ENCODE measurements at places on chromosomes 16 and 17.

DNA sequence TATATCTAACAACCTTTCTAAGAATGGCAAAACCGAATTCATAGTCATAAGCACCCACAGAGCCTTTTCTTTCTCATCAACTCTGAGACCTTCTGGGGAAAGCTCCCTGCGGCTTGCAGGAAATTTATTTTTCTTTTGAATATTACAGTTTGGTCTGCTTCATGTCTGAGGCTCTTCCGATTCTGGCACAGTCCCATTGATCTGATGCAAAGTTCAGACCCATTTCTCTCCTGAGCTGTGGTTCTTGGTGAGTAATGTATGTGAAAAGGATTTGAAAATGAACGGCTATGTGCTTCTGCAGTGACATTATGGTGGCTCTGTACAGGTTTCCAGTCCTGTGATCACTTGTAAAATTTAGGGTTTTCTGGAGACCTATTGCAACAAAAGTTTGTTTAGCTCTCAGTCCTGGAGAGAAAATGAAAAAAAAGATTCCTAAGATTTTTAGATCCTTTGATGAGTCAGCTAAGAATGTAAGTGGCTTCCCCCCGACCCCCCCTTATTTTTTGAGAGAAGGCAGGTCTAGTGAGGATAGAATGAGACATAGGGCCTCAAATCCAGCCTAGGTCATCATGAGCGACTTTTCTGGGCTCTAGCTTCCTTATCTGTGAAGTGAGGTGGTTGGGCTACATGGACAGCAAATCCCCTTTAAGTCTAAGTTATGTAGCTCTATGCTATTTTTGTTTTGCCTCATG lies 4.6 kb downstream of the GAN start:
- no peak for DNase-seq

DNA sequence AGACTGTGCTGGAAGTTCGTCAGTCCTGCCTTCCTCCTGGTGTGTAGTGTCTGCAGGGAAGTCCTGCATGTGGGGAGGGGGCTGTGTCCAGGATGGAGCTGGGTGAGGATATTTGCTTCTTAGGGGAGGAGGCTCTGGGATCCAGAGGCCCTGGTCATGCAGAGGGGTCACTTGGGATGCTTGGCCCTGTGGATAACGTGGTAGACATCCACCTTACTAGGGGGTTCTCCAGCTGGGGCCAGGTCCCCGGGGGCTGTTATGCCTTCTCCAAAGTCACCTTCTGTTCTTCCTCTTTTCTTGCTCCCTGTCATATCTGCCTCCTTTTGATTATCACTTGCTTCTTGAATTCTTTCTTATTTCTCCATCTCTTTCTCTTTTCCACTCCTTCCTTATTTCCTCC lies 43.8 kb downstream of the SLC6A2 start:
- no peak for DNase-seq

DNA sequence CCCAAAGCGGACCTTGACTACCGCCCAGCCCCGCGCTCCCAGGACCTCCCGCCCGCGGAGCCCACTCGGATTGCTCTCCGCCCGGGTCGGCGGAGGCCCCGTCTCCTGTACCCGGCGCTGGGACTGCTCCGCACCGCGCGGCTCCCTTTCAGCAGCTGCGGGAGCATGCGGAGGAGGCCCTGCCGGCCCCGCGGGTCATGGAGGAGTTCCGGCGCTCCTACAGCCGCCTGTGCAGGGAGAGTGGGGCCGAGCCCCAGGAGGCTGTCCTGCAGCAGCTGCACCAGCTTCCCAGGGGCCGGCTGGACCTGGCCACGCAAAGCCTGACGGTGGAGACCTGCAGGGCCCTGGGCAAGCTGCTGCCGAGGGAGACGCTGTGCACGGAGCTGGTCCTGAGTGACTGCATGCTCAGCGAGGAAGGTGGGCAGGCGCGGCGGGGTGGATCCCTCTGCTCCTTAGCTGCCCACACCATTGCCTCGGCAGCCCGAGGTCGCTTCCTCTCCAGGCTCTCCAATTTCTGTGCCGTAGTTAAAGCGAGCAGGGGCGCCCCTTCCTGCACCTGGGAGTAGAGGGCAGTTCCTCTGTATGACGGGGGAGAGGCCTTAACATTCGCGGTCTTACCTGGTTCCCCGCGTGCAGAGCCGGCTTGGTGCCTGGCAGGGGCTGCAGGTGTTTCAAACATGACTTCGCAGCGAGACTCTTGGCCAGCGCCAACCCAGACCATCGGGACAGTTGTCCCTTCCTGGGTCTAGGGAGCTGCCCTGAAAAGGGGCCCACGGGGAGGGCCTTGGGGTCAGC lies 539 bp downstream of the LRRC45 start:
- peak; percentile 47 for DNase-seq

DNA sequence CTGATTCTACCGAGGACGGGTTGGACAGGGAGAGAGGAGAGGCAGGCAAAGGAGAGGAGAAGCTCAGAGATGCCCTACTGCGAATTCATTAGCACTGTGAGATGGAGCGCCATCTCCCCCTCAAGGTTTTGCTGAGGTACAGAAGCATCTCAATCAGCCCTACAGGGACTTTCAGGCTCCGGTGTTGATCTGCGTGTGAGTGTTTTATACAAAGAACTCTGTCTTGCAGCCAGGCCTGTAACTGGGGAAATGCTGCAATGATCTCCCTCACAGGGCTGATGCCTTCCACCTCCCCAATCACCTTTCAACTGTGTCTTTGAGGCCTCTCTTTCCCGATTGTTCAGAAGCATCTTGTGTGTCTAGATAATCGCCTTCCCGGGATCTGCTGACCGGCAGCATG lies 74.8 kb downstream of the IRX6 start:
- no peak for DNase-seq

GRCh38 chr17:12744298-12744697 lies 45.0 kb upstream of the ARHGAP44 start:
- no peak for DNase-seq

DNA sequence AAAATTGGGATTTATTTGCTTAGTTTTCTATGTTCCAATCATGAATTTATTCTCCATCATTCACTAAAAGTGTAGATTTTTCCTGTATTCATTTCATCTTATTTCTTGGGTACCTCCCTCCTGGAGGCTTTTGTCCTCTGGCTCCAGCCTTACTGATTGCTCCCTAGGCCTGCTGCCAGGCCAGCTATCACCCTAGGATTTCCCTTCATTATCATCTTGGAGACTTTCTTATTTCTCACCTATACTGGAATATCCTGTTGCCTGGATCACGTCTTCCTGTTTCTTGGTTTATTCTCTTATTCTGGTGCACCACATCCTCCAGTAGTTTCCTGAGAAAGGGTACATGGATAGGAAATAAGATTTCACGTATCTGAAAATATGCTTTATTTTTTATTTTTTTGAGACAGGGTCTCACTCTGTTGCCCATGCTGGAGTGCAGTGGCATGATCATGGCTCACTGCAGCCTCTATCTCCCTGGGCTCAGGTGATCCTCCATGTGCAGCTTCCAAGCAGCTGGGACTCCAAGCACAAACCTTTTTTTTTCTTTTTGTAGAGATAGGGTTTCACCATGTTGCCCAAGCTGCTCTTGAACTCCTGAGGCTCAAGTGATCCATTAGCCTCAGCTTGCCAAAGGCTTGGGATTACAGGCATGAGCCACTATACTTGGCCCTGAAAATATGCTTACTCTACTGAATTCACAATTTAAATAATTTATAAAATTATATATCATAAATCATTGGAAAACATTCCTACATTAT lies 13.3 kb upstream of the KPNB1 start:
- DNase-seq = no peak

DNA sequence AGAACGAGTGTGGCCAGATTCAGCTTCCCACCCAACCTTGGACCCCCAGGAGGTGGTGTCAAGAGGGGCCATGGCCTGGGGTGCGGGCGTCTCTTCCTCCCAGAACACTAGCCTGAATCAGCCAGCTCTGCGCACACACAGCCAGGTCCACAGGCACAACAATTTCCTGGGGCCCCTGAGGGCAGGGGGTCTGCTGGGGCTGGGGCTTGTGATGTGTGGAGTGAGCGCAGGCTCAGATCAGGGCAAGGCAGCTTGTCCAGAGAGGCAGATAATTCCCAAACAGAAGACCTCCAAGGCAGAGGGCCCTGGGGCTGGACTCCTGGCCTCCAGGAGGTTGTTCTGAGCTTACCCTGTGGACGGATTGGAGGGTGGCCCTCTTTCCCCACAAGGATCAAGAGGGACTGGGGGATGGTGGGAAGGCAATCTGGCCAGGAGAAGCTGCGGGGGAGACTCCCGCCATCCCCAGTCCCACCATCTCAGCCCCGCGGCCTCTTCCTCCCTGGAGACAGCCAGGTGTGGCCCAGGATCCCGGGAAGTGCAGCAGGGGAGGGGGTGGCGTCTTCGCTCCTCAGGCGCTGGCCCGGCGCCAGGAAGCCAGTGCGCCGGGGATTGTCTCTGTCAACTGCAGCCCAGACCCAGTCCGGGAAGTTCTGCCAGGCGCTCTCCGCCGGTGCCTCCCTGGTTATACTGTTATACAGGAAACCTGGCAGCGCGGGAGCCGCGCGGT lies 52.0 kb upstream of the AMZ2 start:
- peak; percentile 35 for DNase-seq

GRCh38 chr17:31875081-31875480 lies 16.0 kb upstream of the COPRS start:
- DNase-seq = no peak

GRCh38 chr16:51455398-51455797 lies 304.3 kb upstream of the SALL1 start:
- no peak for DNase-seq

- no peak for DNase-seq
Observed at GRCh38 chr17:70081885-70082284, 6.9 kb downstream of the KCNJ16 start.

DNA sequence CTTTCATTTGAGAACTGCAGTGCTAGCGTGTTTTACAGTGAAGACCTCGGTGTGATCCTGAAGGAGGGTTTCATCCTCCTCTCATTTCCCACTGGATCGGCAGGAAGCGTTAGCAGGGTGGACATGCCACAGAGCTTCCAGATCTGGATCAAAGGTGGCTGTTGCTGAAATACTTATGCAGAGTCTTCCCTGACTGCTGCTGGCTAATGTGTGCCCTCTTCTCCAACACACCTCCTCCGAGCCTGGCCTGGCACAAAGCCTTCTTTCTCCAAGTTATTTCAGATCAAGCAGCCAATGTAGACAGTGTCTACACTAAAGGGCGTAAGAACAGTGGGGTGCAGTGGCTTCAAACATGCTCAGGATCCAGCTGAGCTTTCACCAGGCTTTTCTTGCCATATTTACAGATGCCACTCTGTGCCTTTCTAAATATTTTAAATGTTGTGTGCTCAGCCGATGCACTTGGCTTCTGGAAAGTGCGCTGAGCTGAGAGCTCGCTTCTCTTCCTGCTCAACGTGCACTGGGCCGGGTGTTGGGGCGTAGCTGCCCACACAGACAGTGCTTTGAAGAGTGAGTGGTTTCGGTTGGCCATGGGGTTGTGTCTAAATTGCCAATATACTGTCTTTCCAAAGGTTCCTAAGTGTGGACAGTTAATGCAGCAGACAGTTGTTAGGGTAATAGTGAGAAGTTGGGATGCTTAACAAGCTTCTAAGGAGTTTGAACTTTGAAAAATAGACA lies 2.1 kb downstream of the ZNF750 start:
- DNase-seq = no peak

GRCh38 chr16:19113577-19114358 lies at the start of gene ITPRIPL2:
ITPRIPL2 (plus strand) TSS chr16:19113964; CDS start chr16:19114462, 498 bp downstream.
- DNase-seq = peak; percentile 73

DNA sequence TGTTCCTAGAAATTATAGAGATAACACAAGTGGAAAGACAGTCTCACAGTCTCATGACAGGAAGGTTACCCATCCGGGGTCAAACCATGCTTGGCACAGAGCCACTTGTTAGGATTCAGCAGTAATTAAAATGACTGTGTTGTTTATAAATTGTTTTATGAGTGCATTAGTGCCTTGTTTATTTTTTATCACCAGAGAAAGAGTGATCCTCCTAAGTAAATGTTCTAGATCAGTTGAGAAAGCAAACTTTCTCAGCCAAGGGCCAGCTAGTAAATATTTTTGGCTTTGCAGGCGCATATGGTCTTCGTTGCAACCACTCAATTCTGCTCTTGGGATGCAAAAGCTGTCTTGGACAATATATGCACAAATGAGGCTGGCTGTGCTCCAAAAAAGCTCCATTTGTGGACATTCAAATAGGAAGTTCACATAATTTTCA lies 253.9 kb upstream of the CACNG5 start:
- no peak for DNase-seq

DNA sequence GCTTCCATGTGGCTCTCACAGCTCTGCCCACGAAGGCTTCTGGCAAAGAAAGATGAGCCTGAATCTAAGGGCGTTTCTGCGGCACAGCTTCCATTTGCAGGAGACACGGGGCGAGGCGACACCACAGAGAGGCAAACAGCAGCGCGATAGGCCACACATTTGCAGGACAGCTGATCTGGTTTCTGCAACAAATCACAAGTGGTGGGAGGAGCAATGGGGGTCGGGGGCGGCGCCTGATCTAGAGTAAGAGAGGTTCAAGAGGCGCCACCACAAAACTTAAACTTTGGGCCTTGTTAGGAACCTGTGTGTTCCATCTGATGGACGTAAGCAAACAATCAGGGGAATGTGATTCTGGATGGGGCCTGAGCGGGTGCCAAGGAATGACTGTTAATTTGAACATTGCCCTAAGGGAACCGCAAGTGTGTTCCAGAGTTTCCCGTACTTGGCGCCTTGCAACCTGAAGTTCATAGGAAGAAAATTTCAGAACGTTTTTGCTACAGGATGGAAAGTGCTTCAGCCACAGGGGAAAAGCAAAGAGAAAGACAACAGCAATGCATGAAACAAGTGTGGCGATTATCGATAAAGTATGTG lies 18.9 kb upstream of the ENPP7 start:
- DNase-seq = no peak

GRCh38 chr16:30186782-30187555 lies 3.6 kb downstream of the CORO1A start:
- peak; percentile 74 for DNase-seq

DNA sequence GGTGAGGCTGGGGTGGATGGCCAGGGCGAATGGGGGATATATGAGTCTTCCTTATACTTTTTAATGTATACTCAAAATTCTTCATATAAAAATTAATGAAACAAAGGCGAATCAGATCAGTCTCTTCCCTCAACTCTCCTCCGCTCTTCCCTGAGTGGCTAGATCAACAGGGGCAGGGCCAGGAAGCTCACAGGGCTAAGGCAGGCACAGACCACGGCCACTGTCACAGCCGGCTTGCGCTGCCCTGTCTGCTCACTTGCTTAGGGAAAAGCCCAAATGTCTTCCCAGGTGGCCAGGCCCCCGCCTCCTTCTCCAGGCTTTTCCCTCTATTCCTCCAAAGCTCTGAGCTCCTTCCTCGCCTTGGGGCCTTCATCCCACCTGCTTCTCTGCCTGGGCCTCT lies 6.0 kb downstream of the GRIN2C start:
- no peak for DNase-seq

- no peak for DNase-seq
Observed at GRCh38 chr16:75099075-75099667, 17.4 kb downstream of the LDHD start.
